Endothelial cell of umbilical vein (primary cell): ENCODE measurements at places on chromosomes 3 and 15.

DNA sequence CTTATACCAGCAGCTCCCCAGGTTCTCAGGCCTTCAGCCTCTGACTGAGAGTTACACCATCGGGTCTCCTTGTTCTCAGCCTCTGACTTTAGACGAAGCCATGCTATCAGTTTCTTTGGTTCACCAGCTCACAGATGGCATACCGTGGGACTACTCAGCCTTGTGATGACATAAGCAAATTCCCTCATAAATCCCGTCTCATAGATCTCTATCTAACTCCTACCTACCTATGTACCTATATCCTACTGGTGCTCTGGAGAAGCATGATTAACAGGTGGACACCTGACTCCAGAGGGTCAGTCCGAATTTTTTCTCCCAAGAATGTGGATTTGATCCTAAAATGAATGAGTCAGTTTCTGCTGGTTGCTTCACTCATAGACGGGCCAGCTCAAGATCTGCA lies 59.1 kb upstream of the CDV3 start:
- no peak for DNase-seq

DNA sequence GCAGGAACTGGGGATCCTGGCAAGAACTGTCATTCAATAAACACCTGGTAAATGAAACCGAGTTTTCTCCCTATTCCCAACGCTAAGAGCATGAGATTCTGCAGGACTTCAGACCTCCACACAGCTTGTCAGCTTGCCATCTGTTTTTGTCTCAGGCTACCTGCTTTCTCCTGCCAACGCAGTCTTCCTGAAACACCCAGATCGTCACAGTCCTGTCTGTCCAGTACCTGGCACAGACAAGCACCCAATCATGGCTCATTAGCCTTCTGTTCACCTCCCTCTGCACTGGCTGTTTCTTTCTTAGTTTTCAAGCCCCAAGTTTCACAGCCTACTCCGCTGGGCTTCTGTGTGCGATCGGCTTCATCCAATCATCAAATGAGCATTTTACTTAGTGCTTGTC lies 5.0 kb downstream of the SLC12A8 start:
- no peak for DNase-seq

GRCh38 chr3:168342946-168343850 lies 247.5 kb upstream of the GOLIM4 start:
- no peak for DNase-seq

DNA sequence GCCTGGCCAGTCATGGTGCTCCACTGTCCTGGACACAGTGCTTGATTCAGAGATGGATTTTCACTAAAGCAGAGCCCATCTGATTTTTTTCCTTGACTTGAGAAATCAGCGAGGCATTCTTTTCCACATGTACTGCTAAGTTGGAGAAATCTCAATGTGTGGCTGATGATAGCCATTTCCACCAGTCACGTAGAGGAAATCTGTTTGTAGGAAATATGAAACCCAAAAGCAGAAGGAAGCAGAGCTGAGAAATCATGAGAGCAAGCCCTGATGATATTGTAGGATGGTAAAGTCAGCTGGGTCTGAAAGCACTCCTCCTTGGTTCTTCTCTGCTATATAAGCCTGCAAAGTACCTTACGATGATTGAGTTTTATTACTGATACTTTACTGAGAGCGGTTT lies 1233.4 kb downstream of the ROBO2 start:
- DNase-seq, result no peak

GRCh38 chr15:33304924-33305323 lies 5.8 kb upstream of the RYR3 start:
- DNase-seq, result no peak

DNA sequence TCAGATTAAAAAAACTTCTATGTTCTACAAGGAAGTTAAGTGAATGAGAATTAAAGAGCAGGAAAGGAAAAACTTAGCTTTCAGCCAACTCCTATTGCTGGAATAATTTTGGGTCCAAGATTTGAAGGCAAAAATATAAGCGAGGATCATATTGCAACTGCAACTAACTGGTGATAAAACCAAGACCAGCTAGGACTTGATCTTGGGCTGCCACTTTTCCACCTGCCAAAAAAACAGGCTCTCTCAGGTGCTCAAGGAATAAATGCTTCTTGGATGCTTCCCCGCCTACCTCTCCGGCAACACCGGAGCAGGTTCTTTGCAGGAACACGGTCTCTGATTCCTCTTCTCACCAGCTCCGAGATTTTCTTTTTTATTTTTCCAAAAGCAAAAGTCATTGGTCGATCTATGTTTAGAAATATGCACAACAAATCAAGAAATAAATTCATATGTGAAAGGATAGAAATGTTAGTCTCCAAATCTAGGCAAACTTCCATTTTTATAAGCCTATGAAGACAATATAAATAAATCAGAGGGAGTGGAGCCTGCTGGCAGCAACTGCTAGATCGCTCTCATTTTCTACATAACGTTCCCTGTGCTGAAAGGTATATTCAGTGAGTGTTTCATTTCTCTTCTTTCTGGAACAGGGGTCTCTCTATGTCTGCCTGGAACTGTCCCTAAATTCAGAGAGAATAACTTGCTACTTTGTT lies 241.9 kb downstream of the NTRK3 start:
- DNase-seq, result no peak
